Stimulated activated CD8-positive, alpha-beta memory T cell treated with anti-CD3 and anti-CD28 coated beads, Interleukin-15, amount 100 ng/mL, for 24 hours (primary cell): ENCODE measurements at places on chromosomes 2 and 18.
A peak's percentile ranks its signal among the peaks of the same experiment; 100 is the strongest.

GRCh38 chr18:77084688-77085035 is 47.9 kb downstream of the MBP start:
- DNase-seq, result no peak

DNA sequence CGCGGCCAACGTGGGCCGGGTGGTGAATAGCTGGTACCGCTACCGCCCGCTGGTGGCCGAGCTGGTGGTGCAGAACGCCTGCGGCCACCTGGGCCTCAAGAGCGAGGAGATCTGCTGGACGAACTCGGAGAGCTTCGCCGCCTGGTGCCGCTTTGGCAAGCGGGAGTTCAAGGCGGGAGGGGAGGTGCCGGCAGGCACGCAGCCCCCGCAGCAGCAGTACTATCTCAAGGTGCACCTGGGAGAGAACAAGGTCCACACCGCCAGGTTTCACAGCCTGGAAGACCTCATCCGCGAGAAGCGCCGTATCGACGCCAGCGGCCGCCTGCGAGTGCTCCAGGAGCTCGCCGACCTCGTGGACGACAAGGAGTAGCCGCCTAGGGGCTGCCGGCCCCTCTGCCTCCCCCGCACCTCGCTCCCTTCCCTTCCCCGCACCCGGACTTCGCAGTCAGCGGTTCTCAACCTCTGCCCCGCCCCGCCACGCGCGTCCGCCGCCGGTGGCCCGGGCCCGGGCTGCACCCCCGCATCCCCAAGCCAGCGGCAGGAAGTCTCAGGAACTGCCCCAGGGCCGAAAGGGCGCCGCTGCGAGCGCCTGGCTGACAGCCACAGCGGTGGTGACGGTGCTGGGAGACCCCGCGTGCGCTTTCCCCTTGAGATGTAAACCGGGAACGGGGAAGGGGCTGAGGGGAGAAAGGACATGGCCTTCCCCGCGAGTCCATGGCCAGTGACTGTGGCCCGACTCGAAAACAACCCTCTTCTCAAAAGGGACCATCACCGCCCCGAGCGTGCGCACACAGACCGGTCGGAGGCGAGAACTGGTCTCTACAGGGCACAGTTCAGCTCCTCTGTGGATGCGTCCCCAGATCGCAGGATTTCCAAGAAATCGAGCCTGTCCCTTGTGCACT is 2.2 kb downstream of the LRATD1 start:
- DNase-seq, result no peak

- DNase-seq, result no peak
These were observed 322.2 kb downstream of the RDH14 start for GRCh38 chr2:18238209-18238608.

DNA sequence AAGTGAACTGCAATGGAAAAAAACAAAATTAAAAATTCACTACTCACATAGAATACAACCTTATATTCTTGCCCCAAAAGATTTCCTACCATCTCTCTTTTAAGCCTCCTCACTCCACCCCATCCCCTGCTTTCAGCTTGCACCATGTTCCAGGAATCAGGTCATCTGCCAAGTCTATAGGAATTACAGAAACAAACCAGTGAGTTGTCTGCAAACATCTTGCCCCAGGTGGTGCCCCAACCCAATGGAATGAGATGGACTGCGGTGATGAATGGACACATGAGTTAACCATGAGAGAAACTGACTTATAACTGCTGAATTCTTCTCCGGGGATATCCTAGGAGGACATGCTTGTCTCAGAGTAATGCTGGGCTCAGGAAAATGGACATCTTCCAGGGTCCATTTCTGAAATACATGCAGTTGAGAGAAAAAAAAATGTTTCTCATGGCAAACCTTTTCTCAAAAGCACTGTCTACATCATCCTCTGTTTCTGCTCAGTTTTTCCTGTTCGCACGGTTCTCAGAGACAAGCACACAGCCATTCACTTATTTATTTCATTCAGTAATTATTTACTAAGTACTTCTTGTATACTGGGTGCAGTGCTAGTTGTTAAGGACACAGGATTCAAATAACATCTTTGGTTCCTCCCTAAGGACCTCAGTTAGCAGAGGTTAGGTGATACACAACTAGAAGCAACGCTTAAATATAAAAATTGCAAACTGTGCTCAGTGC is 350.0 kb downstream of the RND3 start:
- DNase-seq, result no peak

DNA sequence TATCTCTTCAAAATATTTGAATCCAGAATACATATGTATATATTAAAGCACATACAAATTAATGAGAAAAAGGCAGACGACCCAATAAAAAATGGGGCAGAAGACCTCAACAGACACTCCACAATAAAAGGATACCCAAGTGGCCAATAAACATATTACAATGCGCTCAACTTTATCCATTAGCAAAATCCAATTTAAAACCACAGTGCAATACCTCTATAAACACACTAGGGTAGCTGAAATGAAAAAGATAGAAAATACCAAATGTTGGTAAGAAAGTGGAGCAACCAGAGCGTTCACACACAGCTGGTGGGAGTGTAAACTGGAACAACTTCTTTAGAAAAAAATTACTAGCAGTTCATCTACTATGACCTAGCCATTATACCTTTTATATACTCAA is 75.3 kb downstream of the CCDC148 start:
- no peak for DNase-seq

GRCh38 chr2:8264981-8265380 is 416.9 kb upstream of the ID2 start:
- DNase-seq, result no peak

GRCh38 chr2:175599966-175600831 is 401.9 kb downstream of the LNPK start:
- no peak for DNase-seq

GRCh38 chr2:127669056-127669455 is 6.3 kb downstream of the LIMS2 start:
- DNase-seq, result no peak

- no peak for DNase-seq
These were observed 24.2 kb upstream of the BZW1 start for GRCh38 chr2:200787351-200788120.

- DNase-seq, result no peak
These were observed 41.8 kb downstream of the STAT1 start for GRCh38 chr2:190972213-190972612.

GRCh38 chr18:48230467-48231113 is 178.6 kb downstream of the ZBTB7C start:
- DNase-seq, result no peak

GRCh38 chr2:108958632-108959341 is 30.2 kb downstream of the EDAR start:
- no peak for DNase-seq

DNA sequence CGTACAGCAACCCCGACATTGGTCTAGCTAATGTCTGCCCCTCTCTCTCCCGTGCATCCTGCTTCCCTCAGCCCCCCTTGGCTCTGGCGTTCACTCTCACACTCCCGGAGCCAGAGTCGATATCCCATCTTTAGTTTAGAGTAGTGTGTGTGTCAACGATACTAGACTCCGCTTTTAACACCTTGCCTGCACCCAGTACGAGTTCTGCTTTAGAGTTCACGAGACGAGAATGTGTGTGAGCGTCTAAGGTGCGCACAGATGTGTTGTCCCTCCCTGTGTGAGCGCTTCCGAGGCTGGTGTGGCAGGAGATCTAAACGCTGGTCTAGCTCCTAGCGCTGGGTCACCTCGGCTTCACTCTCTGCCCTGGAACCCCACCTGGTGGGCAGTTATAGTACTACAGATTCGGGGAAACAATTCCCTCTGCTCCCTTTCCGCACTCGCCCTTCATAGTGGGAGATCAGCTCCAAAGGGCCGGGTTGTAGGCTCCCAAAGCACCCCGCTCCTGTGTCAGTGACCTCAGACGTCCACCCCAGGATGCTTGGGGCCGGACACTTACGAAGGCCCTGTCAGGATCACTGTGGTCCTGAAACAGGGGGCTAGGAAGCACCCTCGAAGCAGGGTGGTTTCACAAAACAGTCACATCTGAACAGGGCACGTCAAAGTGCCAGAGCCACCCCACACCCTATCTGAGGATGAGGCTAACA is 2.6 kb upstream of the CYP26B1 start:
- peak; percentile 35 for DNase-seq

DNA sequence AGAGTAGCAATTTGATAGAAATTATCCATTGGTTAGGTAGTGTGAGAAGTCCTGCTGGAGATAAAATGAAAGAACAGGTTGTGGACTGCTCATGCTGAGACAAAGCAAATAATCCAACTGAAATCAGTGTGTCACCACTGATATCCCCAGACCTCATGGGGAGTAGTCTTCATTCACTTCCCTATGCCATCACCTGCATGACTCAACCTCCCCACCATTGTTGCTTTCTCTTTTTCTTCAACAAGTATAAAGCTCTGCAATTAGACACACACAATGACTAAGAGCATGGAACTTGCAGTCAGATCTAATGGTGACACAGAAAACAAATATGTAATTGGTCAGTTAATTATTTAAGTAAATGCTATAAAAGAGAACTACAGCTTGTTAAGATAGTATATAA is 475.3 kb downstream of the RIT2 start:
- no peak for DNase-seq

- no peak for DNase-seq
These were observed 16.0 kb downstream of the YPEL5 start for GRCh38 chr2:30162806-30163205.

- no peak for DNase-seq
These were observed 46.6 kb downstream of the CDK15 start for GRCh38 chr2:201852878-201853415.

DNA sequence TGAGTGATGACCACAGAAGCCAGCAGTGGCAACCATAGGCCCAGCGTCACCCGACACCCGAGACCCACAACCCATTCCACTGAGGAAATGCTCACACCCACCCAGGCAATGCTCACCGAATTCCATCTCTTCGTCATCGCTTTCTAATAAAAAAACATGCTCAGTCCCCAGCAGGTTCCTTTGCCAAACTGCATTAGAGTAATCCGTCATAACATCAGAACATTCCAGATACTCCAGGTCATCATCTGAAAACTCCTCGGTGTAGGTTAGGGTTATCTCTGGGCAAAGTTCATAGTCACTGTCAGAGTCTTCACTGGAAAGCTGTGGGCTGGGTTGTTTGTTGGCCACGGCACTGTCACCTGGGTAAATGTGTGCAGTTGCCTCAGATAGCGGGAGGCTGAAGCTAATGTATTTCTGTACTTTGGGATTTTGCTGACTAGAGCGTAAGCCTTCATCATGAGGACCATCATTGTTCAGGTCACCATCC is 49.3 kb downstream of the ALPK2 start:
- no peak for DNase-seq

DNA sequence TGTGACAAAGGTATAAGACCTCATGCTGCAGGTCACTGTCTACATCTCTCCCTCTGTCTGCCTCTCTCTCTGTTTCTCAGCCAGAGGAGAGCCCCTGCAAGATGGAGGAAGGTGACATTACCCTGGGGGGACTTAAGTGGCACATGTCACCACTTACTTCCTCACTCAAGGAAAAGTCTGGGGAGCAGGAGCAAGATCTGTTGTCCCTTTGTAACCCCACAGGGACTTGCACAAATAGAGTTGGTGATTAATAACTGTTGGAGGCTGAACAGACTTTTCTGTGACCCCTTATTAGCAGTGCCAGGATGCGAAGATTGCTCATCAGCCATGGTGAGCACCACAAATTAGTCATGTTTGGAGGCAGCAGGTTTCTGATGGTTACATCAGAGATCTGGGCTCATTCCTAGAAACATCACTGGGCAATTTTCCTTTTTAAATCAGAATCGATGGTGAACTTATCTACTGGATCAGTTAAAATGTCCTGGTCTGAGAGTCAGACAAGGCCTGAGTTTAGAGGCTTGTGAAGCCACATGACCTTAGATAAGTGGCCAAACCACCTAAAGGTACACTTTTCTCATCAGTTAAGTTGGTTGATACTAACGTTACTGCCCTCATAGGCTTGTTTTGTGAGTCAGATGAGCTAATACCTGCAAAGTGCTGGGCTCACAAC is 81.2 kb upstream of the LTBP1 start:
- DNase-seq, result no peak

DNA sequence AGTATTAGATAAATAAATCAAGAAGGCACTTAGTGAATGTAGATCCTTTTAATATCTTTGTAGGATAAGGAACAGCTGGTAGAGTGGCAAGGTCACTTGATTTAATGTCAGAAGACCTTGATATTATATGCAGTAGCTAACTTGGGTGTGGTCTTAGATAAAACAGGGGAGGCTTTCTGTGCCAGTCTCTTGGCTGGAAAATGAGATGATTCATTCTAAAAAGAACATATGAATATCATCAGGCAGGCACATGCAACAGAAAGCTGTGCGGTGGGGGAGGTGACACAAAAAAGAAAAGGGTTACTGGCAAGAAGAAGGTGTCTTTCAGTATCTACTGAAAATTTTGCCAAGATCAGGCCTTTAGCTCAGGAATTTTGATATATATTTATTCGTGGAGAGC is 931.7 kb upstream of the CELF4 start:
- no peak for DNase-seq

- no peak for DNase-seq
These were observed 67.2 kb downstream of the CUL3 start for GRCh38 chr2:224517963-224518362.

GRCh38 chr18:6255116-6255705 is 159.5 kb downstream of the L3MBTL4 start:
- DNase-seq, result no peak

DNA sequence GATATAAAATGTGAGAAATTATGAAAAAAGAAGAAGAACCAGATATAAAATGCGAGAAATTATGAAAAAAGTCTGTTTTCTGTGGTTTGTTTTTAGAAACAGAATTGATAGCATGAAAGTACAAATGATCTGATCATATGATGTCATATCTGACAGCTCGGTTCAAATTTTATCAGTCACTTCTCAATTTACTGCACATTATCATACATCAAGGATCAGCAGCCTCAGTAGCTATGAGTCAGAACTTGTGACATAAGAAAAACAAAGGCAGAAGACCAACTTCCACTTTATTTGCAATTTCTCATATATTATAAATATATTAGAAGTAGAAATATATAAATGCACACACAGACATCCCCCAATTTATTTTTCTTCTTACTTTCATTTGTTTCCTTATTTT is 634.0 kb downstream of the LRP1B start:
- DNase-seq, result no peak

DNA sequence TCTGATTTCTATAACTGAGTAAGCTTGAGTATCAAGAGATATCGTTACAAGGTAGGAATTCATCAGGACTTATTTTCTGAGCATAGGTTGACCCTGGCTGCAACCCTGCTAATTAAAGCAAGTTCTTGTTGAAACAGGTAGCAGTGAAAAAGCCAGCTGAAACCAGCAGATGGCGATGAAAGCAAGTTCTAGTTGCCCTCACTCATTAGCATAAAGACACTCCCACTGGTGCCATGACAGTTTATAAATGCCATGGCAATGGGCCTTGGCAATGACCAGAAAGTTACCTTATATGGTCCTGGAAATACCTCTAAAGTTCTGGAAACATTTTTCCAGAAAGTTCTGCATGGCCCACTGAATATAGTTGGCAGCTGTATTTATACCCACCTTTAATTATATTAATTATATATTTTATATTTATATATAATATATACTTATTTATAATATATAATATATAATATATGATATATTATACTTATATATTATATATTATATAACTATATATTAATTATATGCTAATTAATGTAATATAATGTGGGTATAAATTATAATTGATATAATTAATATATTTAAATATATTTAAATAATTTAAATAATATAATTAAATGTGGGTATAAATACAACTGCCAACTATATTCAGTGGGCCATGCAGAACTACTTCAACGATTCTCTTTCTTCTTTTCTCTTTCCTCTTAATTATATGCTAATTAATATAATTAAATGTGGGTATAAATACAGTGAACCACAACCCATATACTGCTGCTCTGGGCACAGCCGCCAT is 188.0 kb downstream of the CDH7 start:
- DNase-seq, result no peak
